Mammary epithelial cell (primary cell): ENCODE measurements at places on chromosomes 6 and 20. TPM values are rescaled to one million over a fixed set of nuclear protein-coding genes. Genes with fewer than 3 reads are reported as not detected.

- no peak for DNase-seq
Measured at GRCh38 chr6:73734832-73735453, 38.9 kb downstream of the CD109 start.

DNA sequence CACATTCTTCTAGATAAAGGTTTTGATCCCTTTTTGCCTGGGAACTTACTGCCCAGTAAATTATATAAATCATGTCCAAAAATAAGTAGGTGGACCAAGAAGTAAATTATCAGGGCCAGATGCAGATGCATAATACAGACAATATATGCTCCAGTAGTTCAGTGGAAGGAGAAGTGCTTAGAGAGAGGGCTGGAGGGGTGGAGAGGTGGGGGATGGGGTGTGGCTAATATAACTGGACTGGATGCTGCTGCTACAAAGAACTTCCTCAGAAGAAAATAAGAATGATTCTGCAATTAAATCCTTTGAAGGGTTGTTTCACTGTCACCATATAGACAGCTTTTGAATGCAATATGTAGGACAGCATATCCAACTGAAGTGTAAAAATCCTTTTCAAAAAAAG lies 14.8 kb upstream of the TFAP2D start:
- DNase-seq: no peak

DNA sequence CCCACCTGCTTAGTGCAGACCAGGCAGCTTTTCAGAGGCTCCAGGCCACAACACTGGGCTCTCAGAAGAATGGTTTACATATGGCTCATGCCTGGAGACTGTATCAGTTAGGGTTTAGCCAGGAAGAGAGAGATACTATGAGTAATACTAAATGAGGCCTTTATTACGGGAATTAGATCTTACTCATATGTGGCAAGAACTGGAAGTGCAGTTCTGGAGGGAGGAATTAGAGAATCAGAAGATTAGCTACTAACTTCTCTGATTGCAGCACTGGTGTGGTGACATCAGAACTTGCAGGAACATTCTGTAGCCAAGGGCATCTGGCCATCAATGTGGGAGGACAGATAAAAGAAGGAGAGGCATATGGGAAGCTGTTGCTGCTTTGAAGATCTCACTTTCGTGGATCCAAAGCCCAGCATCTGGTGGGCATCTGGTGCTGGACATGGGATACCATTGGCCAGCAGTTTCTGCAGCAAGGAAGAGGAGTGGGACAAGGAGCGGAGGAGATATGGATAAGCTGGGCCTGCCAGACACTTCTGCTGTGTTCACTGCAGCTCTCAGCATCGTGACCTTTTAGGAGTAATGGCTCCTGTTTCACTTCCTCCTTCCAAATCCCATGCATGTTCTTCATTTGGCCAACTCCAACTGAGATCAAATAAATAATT lies 248.5 kb downstream of the BTBD3 start:
- peak; percentile 95 for DNase-seq

GRCh38 chr6:16058929-16059345 lies 69.9 kb upstream of the MYLIP start:
- no peak for DNase-seq

GRCh38 chr6:119340796-119341487 lies 8.6 kb downstream of the MAN1A1 start:
- DNase-seq: no peak

GRCh38 chr6:79215213-79215824 lies 19.2 kb downstream of the HMGN3 start:
- DNase-seq: no peak

GRCh38 chr6:18429655-18430297 lies 42.6 kb downstream of the RNF144B start:
- no peak for DNase-seq

- DNase-seq: no peak
Measured at GRCh38 chr6:17945575-17945974, 41.9 kb downstream of the KIF13A start.

- no peak for DNase-seq
Measured at GRCh38 chr20:41046716-41047115, 18.1 kb downstream of the TOP1 start.

DNA sequence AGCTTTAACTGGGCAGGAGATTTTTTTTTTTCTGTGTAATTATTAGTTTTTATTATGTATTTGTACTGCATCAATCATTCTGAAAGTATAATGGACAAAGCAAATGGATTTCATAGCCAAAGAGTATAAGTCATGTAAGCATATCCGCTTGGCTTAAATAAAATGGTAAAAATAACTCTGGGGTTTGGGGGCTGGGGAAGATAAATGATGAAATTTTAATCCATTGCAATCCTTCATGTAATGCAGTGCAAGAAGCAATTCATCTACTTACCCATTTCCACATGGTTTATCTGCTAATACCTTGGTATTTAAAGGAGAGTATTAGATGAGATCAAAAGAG lies 781.4 kb downstream of the QKI start:
- no peak for DNase-seq

The CGAS gene
- 1.6 and 2.4 TPM in 2 replicates for total RNA-seq

The LY86 gene
- not detected in 2 replicates for total RNA-seq

The RRAGD gene
- 8.0 TPM for total RNA-seq

The TGM3 gene
- total RNA-seq: not detected

The CYP39A1 gene
- 1.8 and 2.4 TPM in 2 replicates for total RNA-seq
